Suprapubic skin (tissue), 4 donors: ENCODE measurements at places on chromosomes 1 and 21.

DNA sequence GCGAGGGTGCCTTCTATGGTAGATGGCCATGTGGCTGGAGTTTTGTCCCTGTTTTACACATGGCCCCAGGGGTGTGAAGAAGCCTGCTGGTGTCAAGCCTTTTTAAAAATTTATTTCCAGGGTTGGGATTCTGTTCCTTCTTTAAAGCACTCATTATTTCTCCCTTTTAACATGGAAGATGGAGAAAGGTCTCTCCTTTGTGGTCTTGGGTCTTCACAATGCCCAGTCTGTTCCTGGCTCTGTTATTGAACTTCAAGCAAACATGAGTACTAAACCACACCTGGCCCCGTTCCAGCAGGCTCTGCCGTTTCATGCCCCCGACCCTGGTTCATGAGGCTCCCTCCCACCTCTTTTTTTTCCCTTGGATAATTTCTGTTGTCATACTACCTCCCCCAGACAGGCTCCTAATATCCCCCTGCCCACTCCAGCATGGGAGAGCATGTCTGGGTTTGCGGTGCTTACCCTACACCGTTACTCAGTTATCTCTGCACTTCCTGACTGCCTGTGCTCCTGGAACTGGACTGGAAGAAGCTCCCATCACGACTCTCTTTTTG is 121.2 kb upstream of the KIAA0040 start:
- no peak overlapping the region for H3K4me3 ChIP-seq
- no peak overlapping the region for H3K27ac ChIP-seq
- no peaks in the 10 kb centered on the region for H3K36me3 ChIP-seq
- H3K4me1 ChIP-seq = no peaks in the 10 kb centered on the region

- no peak overlapping the region for H3K27ac ChIP-seq
- H3K4me1 ChIP-seq = peaks cover 24% of the 10 kb centered on the region
- no peak overlapping the region for H3K4me3 ChIP-seq
Observed at GRCh38 chr1:44630116-44630515, 44.2 kb downstream of the TMEM53 start.

DNA sequence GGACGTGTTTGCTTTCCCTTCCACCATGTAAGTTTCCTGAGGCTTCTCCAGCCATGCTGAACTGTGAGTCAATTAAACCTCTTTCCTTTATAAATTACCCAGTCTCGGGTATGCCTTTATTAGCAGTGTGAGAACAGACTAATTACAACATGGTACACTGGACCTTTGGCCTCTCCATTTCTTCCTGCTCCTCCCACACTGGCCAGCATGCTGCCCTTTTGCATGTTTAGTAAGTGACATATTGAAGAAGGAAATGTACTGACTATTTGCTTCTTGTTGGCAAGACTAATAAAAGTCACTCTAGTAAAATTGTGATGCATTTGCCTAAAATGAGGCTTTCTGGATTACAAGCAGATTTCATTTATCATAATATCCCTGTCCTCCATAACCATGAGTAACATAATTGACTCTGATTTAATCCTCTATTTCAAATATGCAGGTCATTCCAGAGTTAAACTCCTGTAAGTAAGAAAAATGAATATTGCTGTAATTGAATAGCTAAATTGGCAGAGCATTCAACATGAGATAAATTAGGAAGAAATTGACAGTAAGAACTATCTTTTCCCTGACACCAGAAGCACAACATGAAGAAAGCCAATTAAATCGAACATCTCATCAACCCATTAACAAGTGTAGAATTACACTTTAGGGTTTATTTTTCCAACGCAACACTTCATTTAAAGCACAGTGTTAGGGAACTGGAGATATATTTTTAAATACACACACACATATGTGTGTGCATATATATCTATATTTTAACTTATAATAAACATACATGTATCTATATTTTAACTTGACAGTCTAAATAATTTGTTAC is 427.8 kb upstream of the ZP4 start:
- H3K27ac ChIP-seq = no peak overlapping the region
- no peak for DNase-seq
- no peaks in the 10 kb centered on the region for H3K27me3 ChIP-seq
- no peaks in the 10 kb centered on the region for H3K4me1 ChIP-seq

GRCh38 chr21:35521852-35522505 is 472.9 kb upstream of the RUNX1 start:
- no peak for DNase-seq
- no peaks in the 10 kb centered on the region for H3K36me3 ChIP-seq
- H3K4me3 ChIP-seq = no peak overlapping the region

GRCh38 chr1:162385702-162386101 is 4.2 kb downstream of the C1orf226 start:
- H3K36me3 ChIP-seq = no peaks in the 10 kb centered on the region
- peak; percentile 28 for DNase-seq
- peaks cover 25% of the 10 kb centered on the region for H3K4me1 ChIP-seq
- H3K27ac ChIP-seq = no peak overlapping the region
- no peak overlapping the region for H3K4me3 ChIP-seq
- H3K27me3 ChIP-seq = no peaks in the 10 kb centered on the region
